Small intestine (tissue), 16 donors: ENCODE measurements at places on chromosomes 2 and 18. TPM values are rescaled to one million over a fixed set of nuclear protein-coding genes. Genes with fewer than 3 reads are reported as not detected.

GRCh38 chr18:70022636-70023035 is 75.0 kb upstream of the CD226 start:
- no peak for DNase-seq

GRCh38 chr2:67835266-67835665 is 227.5 kb downstream of the C1D start:
- no peak for DNase-seq

DNA sequence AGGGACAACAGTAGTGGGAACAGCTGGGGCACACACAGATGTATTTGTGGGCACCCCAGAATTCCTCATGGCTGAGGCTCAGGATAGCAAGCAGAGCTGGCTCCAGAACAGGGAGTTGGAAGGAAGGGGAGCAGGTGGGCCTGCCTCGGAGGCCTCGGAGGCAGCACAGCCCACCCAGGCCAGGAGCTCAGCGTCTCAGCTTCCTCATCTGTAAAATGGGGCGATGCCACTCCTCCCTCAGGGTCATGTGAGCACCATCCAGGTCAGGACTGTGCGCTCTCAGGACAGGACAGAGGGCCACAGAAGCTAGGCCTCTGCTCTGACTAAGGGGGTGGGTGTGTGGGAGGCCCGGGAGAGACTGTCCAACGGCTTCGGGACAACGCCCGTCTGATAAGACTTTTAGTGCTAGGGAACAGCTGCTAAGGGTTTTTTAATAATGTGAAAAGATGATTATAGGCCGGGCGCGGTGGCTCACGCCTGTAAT is 106.2 kb downstream of the HDAC4 start:
- DNase-seq: peak; percentile 81

LYPD6 gene
- polyA plus RNA-seq: 3.8 TPM

GAREM1 gene
- polyA plus RNA-seq: 12.8 TPM

- DNase-seq: peak; percentile 51
Measured at GRCh38 chr2:70946832-70947442, 11.2 kb downstream of the ATP6V1B1 start.

SLC4A3 gene
- polyA plus RNA-seq: 1.1 TPM

DNA sequence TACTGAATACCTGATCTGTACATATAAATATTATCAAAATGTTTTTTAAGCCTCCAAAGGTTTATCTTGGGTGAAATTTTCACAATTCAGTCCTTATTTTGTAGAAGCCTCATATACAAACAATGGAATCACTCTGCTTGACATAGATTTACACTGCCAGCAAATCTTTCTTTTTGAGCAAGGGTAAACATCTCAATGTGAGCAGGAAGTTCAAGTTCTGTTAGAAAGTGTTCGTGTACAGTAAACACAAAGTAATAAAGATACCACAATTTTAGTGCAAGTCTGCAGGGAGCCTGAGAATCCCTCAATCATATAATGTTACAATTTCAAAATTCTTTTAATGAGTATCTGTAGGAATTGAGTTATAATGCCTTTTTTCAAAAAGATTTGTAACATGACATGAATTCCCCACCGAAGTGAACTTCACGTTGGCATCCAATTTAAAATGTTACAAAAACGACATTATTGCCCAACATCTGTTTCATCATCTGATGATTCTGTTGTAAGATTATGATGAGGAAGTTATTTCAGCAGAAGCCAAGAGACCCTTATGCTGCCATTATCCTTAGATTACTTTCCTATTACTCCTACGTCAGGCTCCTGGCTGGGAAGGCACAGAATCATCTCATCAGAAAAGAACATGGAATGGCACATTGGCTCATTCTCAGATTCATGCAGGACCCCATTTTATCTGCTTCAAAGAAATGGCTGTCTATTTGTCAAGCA is 283.9 kb upstream of the ACVR2A start:
- peak; percentile 13 for DNase-seq

- DNase-seq: peak; percentile 65
Measured at GRCh38 chr2:26605195-26605998, 35.8 kb downstream of the CIB4 start.

GRCh38 chr2:217418090-217418489 is 558.2 kb upstream of the TNP1 start:
- DNase-seq: no peak

DNA sequence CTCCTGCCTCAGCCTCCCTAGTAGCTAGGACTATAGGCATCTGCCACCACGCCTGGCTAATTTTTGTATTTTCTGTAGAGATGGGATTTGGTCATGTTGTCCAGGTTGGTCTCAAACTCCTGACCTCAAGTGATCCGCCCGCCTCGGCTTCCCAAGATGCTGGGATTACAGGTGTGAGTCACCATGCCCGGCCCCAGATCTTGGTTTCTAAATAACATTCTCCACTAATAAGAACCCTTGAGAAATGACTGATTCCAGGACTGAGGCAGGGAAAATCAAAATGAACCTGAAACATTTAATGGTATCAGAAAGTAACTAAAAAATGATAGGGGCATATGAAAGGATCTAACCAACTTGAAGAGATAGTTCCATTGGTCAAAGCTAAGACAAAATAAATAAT is 34.0 kb downstream of the BMPR2 start:
- DNase-seq: no peak

GRCh38 chr2:5519286-5519685 is 172.9 kb upstream of the SOX11 start:
- DNase-seq: no peak

KYNU gene
- polyA plus RNA-seq: 0.67 TPM
